ENCODE measurements at places on chromosomes 2 and 18.
A peak's percentile ranks its signal among the peaks of the same experiment; 100 is the strongest.

GRCh38 chr2:234970477-234970882, 18.7 kb downstream of the SH3BP4 start:
- DNase-seq: no peak

DNA sequence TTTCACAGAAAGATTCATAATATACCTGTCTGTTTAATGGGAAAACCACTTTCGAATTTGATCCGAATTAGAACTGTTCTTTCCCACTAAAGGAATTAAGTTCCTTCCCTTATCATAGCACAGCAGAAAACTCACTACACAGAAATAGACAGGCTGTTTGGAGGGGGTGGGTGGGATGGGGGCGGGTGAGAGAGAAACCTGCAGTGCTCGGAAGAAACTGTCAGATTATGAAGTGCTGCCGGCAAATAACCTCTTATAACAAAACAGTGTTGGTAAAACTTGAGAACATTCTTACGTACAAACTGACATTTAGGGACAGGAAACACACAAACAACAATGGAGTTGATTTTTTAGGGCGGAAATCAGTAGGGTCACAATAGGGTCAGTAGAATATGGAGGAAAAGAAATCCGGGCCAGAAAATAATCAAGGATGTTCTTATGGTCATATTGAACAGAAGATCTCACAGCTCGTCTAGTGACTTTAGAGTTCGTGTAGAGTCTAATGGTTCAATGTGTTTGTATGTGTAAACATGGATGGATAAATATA, 756.0 kb upstream of the LRATD1 start:
- DNase-seq: no peak

DNA sequence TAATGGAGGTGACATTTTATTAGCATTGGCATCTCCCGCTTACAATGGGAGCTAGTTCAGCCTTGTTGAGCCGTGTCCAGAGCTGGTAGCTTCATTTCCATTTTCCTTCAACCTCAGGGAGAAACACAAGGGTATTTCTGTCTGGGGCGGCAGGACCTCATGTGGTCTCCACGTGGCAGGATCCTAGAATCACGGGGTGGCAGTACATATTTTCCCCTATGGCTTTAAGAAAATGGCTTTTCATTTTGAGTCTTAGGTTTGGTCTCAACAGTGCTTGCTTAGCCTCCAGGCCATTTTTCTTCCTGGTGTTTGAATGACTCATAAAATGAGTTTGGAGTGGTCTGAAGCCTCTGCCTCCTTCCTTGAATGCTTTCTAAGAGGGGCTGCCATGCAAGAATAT, 20.3 kb downstream of the CABLES1 start:
- no peak for DNase-seq

DNA sequence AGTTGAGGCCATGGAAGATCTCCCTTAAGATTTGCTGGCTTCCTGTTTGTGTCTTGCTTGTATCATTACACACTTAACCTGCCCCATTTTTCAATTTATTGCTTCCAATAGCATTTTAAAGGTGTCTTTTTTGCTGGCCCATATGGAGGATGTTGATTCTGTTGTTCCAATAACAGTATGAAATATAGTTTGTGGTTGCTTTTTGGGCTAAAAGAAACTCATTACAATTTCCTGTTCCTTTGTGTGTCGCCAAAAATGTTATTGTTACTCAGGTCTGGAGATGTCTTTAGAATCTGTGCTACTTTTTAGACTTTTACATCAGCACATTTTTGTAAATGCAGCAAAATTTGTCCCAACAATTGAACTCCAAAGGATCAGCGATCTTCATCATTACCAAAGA, 234.0 kb upstream of the ITGA4 start:
- DNase-seq: no peak

- no peak for DNase-seq
These were observed 678.4 kb downstream of the DCDC2C start for GRCh38 chr2:4381773-4382172.

DNA sequence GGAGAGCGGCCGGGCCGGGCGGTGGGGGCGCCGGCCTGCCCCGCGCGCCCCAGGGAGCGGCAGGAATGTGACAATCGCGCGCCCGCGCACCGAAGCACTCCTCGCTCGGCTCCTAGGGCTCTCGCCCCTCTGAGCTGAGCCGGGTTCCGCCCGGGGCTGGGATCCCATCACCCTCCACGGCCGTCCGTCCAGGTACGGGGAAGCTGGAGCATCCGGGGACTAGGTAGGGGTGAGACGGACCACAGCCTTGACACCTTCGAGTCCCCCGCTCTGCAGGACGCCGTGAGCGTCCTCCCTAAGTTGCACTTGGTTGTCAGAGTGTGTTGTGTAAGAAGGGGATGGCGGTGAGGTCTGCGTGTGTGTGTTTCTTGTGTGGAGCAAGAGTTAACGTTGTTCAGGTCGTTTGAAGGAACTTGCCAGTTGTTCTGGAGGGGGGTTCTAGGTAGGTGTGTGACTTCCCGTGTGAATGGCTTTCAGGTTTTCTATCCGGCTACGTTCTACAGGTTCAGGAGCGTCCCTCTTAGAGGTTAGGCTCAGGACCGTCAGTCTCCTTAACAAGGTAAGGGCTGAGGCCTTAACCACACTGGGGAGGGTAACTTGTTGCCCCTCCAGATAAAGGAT, 393 bp downstream of the IL1R1 start:
- no peak for DNase-seq

DNA sequence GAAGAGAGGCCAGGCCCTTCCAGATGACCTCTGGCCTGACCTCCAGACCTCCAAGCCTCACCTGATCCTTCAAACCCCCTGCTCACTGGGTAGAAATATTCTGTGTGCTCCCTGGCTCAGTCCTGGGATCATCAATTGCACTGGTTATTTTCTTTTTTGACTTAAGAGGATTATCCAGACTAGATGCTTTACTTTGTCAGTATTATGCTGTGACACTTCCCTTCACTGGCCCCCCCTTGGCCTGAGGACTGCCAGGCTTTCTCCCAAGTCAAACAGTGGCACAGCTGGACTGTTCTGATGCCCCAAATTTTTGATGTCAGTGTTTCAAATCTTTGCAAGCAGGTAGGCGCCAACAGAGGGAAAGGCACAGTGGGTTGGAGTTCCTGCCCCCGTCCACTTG, 156.3 kb upstream of the SKOR2 start:
- DNase-seq: no peak

GRCh38 chr2:86393521-86394491, 47.4 kb upstream of the KDM3A start:
- DNase-seq: no peak

GRCh38 chr2:27839022-27839618, 51.1 kb downstream of the RBKS start:
- no peak for DNase-seq

DNA sequence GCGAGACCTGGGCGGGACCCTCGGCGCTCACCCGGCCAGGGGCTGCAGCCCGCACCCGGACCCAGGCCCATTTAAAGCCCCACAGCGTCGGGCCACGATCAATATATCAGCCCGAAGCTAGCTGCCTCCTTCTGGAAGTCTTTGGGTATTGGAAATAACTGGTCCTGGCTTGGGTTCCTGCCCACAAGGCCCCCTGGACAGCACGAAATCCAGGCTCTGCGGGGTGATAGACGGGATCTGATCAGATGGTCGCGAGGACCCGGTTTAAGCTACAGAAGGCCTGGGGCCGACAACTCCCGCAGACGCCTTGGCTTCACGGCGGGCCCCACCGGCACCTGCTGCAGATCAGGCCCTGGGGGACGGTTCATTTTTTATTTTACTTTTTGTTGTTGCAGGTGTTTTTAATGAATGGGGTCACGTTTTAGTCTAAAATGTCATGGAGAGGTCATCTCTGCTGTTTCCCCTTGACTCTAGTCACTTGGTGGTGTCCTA, 362 bp upstream of the PSTPIP2 start:
- DNase-seq: no peak

GRCh38 chr2:120779781-120780283, 44.2 kb downstream of the GLI2 start:
- DNase-seq: peak; percentile 82

DNA sequence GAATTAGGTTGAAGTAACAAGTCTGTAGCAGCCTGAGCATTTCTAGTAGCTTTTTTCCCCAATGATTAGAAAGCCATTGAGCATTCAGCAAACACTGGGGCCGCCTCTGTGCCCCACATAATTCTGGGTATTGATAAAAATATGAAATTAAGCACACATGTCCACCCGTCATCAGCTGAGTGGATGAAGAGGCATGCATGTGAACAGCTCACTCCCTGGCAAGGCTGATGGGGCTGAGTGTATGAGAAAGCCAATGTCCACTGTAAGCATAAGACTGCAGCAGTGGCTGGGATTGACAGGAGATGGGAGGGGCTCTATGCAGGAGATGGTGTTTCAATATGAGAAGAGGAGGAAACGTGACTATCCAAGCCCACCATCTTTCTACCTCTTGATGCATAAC, 124.4 kb upstream of the KLHL29 start:
- DNase-seq: no peak

DNA sequence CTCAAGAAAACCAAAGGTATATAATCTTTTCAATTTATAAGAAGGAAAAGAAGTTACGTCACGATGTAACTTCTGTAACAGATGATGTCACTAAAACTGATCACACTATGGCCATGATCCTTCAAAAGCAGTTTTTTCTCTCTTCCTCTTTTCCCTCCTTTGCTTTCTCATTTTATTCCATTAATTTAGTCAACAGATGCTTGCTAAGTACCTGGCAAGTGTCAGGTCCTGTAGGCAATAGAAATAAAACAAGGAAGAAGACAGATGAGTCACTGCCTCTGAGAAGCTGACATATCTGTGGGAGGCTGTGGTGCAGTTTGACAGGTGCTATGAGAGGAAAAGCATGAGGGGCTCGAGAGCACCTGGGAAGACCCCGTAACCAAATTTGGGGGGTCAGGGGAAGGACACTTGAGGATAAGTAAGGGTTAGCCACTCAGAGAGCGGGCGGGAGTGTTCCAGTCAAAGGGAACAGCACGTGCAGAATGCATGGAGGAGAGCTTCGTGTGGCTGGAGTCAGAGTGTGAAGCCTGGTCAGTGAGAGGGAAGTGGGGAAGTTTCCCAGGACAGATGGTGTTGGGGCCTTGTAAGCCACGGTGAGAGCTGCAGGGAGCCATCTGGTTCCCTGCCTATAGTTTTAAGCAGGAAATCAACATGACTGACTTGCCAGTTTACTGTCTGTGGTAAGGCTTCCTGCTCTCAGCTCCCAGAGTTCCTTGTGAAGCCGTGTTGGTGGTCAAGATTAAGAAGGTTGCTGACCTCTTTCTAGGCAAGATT, 198.8 kb upstream of the FOSL2 start:
- DNase-seq: no peak

GRCh38 chr2:197152451-197153228, 157.9 kb downstream of the ANKRD44 start:
- DNase-seq: peak; percentile 28

GRCh38 chr2:160651416-160652200, 158.0 kb upstream of the RBMS1 start:
- DNase-seq: peak; percentile 32

DNA sequence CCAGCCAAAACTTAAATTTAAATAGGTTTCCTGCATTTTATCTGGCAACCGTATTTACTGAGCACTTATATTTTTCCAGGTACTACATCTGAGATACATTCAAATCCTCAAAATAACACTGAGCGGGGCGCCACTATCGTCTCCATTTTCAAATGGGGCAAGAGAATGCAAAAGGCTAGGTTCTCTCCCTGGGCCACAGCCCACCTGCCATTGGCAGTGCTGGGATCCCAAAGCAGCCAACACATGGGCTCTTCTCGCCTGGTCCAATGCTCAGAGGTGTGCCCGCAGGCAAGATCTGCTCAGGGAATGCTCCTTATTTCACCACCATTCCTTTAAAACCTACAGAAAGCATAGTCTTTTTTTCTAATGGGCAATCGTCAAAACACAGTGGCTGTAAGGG, 11.3 kb upstream of the ID2 start:
- no peak for DNase-seq

GRCh38 chr2:234444893-234445292, 52.0 kb downstream of the ARL4C start:
- peak; percentile 79 for DNase-seq
